ENCODE measurements at places on chromosomes 4 and X. TPM values are rescaled to one million over a fixed set of nuclear protein-coding genes. Genes with fewer than 3 reads are reported as not detected.

Gene TAF7L
- 0.20 TPM for total RNA-seq

Gene MAGEC1
- total RNA-seq = not detected

Gene ADAMTS3
- total RNA-seq = not detected

Gene ESX1
- total RNA-seq = 0.10 TPM

Gene UTP14A
- 42.8 TPM for total RNA-seq

Gene TLR1
- total RNA-seq = 0.25 TPM

All from A549 treated with Mapracorat at 1 μM for 4 hours (cell line).